Daoy (cell line): ENCODE measurements at places on chromosomes 16 and 17.
A peak's percentile ranks its signal among the peaks of the same experiment; 100 is the strongest.

DNA sequence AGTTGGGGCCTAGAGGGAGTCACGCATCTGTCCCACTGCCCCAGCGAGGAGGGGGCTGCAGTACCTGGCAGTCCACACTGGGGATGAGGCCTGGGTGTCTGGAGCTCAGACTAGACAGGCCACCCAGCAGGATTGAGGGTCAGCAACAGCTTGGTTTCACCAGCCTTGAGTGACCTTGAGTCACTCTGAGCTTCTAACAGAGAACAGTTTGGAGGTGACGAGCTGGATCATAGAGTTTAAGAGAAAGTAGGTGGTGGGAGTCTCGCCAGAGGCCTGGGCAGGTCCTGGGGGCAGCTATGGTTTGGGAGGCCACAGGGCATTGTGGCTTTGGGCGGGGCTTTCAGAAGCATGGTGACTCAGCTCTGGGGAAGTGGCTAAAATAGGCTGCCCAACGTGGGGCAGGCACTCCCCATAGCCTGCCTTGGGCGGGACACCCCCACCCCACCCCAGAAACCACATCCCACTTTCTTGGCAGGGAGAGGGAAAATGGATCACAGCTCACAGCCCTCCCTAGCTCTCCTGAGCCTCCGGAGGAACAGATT is 20.5 kb downstream of the CDC42EP4 start:
- DNase-seq, result peak; percentile 96

DNA sequence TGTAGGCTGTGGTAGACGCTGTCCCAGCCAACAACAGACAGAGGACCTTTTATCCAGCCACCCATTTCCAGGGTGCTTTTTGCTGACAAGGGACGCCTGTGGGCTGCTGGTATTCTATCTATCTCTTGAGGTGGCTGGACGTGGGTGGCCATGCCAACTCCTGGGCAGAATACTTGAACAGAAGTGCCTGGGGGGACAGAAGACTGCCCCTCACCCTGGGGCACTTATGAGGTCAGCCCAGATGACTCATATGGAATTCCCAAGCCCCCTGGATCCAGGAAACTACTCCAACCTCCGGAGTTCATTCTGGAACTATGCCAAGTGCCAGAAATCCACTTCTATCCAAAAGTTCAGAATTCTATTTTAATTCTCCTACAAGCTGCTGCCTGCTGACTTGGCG is 61.3 kb downstream of the CDRT4 start:
- DNase-seq, result peak; percentile 73

DNA sequence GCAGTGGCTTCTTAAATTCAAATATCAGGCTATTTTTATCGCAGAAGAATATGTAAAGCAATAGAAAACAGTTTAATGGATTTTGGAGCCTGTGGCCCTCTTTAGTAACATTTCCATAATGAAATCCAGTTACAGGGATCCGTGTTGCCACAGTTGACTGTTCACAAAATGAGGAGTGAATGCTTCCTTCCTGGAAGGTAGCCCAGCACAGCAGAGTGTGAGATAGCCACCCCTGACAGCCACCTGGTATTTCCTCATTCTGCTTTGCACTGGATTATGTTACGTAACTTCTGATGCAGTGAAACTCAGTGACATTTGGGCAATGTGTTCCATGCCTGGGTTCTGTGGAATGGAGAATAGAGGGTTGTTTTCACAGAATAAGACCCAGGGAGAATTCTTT is 517.2 kb downstream of the RBFOX1 start:
- no peak for DNase-seq

- DNase-seq, result no peak
Observed at GRCh38 chr17:81043319-81043724, 8.4 kb downstream of the BAIAP2 start.

- no peak for DNase-seq
Observed at GRCh38 chr16:11229906-11230305, 26.1 kb downstream of the SOCS1 start.

- no peak for DNase-seq
Observed at GRCh38 chr16:11175787-11176341, 80.1 kb downstream of the SOCS1 start.

DNA sequence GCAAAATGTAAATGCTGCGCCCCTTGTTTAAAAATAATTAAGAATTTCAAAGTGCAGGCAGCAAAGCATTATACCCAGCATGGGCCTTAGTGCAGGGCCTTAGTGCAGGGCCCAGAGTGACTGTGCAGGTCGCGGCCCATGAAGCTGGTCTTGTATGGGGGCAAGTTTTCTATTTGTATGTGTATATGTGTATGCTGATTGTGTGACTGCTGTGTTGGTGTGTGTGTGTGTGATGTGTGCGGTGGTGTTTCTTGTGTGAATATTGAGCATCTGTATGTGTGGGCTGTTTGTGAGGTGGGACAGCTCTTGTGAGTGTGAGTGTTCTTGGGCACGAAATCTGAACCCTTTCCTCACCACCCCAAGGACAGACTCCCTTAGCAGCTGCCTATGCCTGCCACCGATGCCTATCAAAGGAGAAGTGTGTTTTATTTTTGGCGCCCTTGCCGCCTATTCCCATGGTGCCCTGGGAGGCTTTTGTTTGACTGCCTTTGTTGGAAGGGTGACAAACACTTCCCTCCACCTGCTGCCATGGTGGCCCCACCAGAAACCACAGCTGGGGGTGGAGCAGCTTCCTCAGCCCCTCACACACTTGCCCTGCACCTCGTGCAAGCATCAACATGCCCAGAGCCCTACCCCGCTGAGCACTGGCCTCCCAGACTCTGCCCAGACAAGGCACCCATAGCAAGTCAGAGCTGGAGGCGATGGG is 18.0 kb downstream of the CCR7 start:
- peak; percentile 70 for DNase-seq

GRCh38 chr17:43880420-43880991 is 26.8 kb downstream of the MPP2 start:
- peak; percentile 54 for DNase-seq

DNA sequence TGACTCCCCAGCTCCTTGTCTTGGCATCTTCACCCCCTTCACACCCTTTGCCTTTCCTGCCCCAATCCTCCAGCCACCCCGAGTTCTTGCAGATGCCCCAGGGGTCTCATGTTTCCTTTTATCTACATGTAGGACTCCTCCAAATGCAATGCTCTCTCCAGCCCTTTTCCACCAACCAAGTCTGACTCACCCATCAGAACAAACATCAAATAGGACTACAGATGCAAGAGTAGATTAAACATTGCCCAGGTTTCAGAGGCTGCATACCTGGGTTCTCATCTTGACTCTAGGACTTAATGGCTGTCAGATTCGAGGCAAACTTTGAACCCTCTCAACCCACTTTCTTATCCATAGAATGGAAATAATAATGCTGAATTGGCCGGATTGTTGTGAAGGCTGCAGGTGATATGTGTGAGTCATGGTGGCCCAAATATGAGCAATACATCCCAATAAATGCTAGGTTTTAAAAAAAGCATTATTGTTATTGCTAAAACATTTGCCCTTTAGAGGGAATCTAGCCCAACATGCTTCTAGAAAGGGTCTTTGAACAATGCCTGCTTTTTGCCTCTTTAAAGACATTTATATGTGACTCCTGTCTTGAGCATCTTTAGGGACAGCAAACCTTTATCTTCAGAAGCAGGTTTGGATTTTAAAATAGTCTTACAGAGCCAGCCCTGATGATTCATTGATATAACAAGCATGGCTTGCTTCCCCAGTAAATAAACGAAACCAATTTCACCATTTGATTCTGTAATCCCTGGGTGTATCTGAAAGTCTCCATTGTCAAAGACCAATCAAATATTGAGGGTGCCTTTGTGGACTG is 310.1 kb downstream of the FOXL1 start:
- DNase-seq, result no peak

DNA sequence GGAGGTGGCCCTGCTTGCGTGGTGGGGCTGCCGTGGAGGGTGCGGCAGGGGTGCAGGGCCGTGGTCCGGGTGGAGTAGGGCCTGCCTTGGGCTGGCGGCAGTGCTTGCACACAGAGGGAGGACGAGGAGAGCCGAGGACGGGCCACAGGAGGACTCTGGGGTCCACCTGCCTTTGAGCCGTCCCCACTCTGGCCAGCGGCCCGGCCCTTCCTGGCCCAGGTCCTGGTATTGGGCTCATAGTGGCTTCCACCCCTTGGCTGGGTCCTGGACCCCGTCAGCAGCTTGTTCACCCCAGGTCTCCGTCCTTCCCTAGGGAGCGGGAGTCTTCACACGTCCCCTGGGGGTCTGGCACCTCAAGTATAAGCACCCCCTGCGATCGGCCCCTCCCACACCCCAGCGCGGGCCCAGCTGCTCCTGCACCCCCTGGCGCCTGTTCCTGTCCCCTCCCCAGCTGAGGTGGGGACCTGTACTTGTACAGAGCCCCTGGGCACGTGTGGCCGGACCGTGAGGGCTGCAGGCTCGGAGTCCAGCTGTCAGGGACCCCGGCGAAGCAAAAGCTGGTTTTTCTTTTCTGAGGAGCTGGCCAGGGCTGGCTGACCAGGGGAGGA is 40.1 kb downstream of the SOX8 start:
- DNase-seq, result no peak

GRCh38 chr17:57948555-57949420 is 6.4 kb downstream of the CUEDC1 start:
- DNase-seq, result peak; percentile 87

GRCh38 chr17:51166987-51167931 is 1.0 kb downstream of the NME2 start:
- peak; percentile 54 for DNase-seq

DNA sequence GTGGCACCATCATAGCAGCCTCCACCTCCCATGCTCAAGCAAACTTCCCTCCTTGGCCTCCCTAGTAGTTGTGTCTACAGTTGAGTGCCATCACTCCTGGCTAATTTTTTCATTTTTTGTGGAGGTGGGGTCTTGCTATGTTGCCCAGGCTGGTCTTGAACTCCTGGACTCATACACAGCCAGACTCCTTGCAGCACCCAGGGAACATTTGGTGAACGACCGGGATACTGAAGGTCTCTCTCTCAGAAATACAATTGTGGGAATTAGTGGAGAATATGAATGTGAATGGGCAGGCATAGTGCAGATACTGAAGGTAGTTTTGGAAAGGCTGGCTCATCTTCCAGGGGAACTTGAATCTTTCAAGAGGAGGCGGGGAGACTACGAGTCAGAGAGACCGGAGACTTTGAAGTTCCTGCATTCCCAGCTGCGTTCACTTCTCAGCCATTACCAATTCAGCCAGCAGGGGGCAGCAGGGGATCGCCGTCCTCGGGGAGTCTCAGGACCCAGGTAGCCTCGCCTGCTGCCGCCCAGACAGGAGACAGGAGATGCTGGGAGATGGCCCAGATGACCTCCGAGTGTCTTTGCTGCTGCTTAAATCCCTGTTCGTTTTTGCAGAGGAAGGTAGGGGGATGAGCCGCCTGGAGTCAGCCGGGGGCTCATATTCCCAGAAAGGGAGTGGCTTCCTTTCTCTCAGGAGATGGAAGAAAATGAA is 68.6 kb downstream of the HAPSTR1 start:
- DNase-seq, result peak; percentile 47

- no peak for DNase-seq
Observed at GRCh38 chr16:56108724-56109123, 82.6 kb upstream of the GNAO1 start.

DNA sequence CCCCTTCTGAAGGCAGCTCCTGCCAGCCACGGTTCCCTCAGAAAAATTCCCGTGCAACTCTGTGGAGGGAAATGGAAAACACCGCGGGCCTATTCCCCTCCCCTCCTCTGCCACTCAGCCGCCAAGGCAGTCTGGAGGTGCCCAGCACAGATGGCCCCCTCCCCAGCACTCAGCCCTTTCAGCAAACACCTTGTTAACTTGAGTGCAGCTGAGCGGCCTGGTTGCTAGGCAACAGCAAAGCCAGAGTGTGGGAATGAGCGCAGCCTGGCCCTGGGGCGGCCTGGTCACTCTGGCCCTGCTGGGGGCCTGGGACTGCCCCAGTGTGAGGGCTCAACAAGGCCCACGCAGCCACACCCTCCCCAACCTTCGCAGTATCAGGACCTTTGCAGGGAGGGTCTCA is 32.8 kb downstream of the CACNA1G start:
- DNase-seq, result no peak

DNA sequence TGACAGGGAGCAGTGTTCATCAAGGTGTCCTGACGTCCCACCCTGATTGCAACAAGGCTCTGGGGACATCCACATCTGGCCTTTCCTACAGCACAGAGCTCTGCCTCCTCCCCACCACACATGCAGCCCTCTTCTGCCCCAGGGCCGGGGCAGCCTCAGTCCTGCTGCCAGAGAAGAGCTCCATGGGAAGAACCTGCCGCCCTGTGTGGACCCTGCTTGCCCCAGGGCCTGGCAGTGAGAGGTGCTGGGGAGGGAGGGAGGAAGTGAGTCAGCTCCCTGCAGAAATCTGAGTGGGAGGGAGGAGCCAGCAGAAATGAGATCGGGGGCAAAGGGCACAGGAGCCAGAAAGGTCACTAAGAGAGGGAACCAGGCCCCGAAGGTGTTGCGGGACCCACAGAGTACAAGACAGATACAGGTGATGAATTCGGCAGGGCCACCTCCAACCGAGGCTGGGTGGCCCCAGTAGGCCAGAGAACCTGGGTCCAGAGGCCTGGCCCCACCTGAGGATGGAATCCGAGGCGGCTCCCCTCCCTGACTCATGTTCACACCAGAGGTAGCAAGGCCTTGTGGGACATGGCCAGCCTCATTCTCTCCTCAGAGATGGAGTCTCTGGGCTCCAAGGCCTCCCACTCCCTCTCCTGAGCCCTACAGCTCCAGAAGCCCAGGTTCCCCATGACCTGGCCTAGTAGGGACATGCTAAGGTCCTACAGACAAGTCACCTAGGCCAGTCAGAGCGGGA is 24.8 kb downstream of the MYO18A start:
- DNase-seq, result peak; percentile 92
